ENCODE measurements at places on chromosomes 6 and 20. TPM values are rescaled to one million over a fixed set of nuclear protein-coding genes. Genes with fewer than 3 reads are reported as not detected.

GRCh38 chr20:51172558-51173428, 149.9 kb upstream of the KCNG1 start:
- no peak for DNase-seq

DNA sequence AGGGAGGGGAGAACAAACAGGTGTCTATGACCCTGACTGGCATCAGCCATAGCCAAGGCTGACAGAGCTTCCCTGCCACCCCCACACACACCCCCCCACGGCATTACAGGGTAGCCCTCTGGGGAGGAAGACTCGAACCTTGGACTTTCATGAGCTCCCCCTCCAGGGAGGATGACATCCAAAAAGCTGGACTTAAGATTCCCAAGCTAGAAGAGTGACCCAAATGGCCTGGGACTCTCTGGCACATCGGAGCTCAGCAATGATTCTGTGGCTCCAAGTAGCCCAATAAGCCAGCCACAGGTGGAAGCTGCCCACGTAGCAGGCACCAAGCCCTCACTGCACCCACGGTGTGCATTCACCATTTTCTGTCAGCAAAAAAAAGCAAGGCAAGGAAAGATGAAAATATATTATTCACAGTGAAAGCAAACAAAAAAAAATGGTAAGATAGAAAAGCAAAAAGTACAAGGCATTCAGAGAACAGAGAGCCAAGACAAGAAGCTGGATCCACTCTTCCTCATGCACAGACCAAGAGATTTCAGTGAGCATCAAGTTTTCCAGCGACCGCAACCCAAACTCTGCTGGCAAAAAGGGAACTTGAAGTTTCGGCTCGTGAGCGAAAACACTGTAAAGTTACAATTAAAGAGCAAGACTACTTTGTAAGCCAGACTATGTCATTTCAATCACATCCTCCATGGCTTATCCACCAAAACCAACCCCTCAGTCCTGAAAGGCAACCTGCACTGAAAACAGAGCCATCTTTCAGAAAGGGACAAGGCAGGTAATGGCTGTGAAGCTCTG, 10.9 kb downstream of the JAG1 start:
- DNase-seq: no peak

Gene ZBTB22
- total RNA-seq: 10.8 TPM

DNA sequence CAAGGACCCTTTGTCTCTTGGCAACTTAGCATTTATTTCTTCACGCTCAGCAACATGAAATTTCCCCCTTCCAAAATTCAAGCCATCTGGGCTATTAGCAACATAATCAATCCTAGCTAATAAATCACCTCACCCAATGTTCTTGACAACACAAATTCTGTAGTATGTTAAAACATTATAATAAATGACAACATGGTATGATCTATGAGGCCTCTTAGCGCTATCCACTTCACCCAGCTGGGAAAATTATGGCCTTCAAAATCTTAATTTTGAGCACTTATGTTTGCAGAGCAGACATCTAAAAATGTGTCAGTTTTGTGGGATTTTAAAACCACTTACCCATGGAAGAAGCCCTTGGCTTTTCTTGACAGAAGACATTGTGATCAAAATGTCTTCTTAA, 181.9 kb downstream of the HDGFL1 start:
- DNase-seq: no peak

DNA sequence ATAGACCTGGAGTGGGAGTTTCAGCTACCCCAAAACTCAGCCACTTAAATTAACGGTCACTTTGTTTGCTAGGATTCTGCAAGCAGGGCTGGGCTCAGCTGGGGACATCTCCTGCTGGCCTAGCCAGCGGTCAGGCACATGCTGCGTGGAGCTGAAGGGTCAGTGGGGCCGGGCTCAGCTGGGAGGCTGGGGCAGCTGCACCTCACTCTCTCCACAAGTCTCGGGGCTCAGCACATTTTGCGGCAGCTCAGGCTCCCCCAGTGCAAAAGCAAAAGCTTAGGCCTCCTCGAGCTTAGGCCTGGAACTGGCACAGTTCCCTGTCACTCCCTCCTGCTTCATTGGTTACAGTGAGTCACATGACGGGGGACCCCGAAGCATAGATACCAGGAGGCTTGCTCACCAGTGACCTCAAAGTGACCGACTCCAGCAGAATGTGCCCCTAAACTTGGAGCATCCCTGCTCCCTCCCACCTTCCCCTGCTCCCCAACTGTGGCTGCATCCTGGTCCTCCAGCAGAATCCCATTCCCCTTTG, 80.6 kb upstream of the CST7 start:
- DNase-seq: no peak

GRCh38 chr20:46215913-46216707, 92.2 kb downstream of the CDH22 start:
- no peak for DNase-seq

Gene E2F1
- total RNA-seq: 2.3 TPM

Gene LYRM4
- 23.3 TPM for total RNA-seq

Gene PHACTR2
- total RNA-seq: 75.9 TPM

Gene TMEM170B
- total RNA-seq: 4.8 TPM

Gene EIF6
- 36.5 TPM for total RNA-seq

DNA sequence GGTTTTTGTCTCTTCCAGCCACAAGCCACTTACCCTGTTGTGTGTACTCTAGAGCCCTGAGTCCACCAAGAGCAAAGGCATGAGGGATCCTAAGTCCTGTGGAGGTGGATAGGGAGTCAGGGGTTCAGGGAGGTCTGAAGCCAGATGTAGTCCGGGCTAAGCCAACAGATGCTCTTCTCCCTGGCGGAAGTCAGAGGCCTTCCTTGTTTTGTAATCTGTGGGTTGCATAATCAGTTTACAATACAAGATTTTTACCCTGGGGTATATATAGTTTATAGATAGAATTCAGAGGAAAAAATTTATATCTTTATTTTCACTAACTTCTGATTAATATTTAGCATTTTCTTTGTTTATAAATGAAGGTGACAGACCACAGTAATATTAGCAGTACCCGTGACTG, 9.2 kb downstream of the LAMP5 start:
- DNase-seq: no peak

Gene SLC22A7
- not detected for total RNA-seq

DNA sequence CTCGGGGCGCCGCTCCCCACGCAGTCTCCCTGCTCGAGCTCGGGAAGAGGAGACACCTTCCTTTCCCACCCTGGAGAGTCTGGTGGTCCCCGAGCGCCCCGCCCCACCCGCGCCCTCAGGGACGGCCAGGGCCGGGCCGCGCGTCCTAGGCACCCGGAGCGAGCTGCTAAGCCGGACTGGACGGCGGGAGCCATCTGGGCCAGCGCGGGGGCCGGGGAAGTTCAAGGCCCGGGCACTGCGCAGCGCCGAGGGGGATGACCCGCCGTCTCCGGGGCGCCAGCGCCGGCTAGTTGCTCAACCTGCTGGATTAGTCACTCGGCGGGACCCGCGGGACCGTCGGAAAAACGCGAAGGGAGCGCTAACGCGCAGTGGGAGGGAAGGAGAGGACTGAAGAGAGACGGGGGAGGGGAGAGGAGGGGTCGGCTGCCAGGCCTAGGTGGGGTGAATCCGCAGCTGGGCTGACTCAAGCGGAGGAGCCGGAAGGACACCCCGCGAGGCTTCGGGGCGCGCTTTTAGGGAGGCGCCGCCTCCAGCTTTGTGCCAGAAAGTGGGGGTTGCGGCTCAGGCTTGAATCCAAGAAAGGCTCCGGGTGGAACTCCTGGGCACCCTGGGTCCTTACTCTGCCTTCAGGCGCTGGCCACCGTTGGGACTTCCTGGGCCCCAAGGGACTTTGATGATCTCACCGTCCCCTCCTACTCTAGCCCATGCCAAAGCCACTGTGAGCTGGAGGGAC, 75.7 kb upstream of the FOXP4 start:
- DNase-seq: peak; percentile 80

Gene EFCAB8
- 0.43 TPM for total RNA-seq

DNA sequence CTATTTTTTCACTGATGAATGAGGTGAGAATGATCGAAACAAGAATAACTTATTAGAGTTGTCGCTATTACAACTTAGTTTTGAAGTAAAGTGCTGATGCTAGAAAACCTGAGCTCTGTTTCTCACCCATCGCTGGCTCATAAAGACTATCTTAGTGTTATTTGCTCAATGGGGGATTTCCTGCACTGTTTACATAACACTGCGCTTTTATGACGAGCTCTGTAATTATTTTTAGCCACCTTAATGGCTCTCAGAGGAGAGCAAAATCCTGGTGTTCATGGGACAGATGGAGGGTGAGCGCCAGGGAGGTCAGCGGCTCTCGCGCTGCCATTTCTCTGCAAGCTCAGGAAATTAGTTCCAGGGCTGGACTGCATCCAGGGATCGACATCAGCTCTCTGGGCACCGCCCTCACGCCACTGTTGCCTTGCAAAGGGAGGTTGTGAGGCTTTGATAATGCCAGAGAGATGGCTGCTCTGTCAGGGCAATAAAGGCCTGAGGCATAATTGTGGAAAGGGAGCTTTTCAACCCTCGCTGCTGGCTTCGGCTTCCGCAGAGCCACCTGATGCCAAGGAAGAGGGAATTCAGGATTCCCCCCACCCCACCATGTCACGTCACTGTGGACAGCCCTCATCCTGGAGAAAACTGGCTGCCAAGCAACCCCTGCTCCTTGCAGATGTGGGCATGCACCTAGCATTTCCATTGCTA, 72.0 kb downstream of the DACT2 start:
- DNase-seq: no peak

GRCh38 chr6:111276736-111277135, 189.4 kb downstream of the SLC16A10 start:
- DNase-seq: no peak

Gene VEGFA
- 242 TPM for total RNA-seq

DNA sequence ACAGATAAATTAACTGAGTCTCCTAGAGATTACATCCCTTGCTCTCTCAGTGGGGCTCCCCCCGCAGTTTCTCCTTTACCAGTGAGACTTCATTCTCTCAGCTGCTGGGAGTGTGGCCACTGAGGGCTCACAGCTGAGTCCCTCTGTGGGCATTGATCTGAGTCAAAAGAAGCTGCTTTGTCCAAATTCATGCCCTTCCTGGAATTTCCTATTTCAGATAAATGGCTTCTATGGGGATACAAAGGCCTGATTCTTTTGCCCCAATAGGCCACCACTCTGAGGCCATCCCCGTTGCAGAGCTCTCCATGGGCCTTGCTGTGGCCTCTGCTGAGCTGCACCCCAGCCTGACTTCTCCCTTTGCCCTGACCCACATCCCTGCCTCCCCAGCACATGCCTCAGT, 10.0 kb downstream of the CST5 start:
- DNase-seq: no peak

DNA sequence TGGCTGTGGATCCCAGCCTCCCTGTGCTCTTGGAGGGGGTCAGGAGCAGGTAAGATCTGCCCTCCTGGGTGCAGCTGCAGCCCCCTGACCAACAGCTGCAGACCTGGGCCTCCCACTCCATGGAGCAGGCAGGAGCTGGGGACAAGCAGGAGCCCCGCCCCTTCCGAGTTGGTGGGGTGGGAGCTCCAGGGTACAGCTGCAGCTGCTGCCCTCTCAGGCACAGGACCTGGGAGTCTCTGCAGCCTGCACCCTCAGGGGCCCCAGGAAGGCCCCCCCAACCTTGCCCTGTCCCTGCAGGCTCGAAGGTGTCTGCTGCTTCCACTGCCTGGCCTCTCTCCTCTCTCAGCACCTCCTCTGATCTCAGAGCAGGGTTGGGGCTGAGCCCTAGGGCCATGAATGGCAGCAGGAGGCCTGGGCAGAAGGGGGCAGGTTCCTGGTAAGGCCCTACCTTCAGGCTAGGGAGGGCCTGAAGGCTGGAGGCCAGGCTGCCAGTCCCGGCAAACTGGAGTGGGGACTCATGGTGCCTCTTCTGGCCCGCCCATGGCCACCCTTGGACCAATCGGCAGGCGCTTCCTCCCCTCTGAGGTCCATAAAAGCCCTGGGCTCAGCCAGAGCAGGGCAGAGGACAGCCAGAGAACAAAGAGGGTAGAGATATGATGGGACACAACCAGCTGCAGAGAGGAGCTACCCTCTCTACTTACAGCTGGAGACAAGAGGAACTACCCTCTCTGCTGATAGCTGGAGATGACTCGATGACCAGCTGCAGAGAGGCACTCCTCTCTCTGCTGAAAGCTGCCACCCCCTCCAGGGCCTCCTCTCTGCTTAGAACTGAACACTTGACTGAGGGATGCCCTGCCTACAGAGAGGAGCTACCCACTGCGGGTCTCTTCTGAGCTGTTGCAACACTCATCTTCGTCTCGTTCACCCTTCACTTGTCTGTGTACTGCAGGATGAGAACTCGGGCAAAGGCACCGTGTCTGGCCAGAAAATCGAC, 7.8 kb upstream of the PACSIN1 start:
- no peak for DNase-seq

- DNase-seq: no peak
These were observed 85.4 kb downstream of the KLHL32 start for GRCh38 chr6:97009781-97010492.

- DNase-seq: no peak
These were observed 23.0 kb upstream of the MRPS18A start for GRCh38 chr6:43710576-43710975.

GRCh38 chr6:33161354-33162331, 30.6 kb downstream of the COL11A2 start:
- DNase-seq: peak; percentile 92

GRCh38 chr20:57055345-57055744, 211.1 kb downstream of the BMP7 start:
- no peak for DNase-seq

GRCh38 chr6:143034689-143035334, 25.9 kb upstream of the AIG1 start:
- DNase-seq: no peak

- no peak for DNase-seq
These were observed 6.8 kb upstream of the PIGU start for GRCh38 chr20:34683667-34684066.

DNA sequence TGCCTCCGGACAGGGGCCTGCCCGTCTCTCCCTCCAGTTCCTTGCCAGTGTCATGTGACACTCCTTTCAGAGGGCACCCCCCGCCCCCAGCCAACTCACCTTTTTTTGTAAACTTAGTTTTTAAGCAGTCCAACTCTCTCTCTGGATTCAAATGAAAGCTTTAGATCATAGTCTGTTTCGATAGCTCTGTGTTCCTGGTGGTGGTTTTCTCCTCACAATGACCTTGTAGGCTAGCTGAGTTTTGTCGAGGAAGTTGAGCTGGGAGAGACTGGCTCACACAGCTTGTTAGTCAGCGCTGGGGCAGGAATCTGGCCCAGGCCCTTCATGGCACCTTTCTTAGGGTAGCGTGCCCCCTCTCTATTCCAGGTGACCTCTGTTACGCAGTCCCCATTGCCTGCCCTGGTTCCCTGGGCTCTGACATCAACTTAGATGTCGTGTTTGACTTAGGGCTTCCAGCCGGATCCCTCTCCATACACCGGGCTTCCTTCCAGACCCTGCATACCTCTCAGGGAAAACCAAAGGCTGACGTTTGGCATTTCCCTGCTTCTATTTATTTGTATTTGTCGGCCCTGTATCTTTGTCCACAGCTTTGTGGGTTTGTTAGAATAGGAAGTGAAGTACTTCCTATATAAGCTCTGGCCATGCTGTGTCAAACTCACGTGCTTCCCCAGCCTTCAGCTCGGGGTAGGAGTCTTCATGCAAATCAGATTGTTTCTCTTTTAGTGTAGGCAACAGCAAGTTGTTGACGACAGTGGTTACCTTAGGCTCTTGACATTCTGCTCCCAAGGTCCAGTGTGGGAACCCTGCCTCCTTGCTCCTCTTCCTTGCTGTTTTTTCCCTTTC, 12.7 kb downstream of the IGF2R start:
- peak; percentile 73 for DNase-seq
